Hematopoietic multipotent progenitor cell treated with erythropoietin and hydrocortisone succinate and interleukin-3 and kit ligand, for 17 days (in vitro differentiated cells): ENCODE measurements at places on chromosomes 2 and 18.

DNA sequence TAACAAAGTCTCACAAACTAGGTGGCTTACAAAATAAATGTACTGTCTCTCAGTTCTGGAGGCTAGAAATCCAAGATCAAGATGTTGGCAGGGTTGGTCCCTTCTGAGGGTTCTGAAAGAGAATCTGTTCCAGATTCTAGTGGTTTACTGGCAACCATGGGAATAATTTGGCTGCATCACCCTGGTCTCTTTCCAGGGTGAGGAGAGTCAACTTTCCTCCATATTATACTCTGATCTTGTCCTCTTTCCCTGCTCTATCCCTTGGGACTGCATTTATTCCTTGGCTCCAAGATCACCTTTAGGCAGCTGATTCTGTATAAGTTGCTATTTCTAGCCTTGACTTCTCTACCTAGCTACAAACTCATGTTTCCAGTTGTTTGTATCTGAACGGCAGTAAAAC lies 35.2 kb downstream of the SLC40A1 start:
- no peak for DNase-seq

DNA sequence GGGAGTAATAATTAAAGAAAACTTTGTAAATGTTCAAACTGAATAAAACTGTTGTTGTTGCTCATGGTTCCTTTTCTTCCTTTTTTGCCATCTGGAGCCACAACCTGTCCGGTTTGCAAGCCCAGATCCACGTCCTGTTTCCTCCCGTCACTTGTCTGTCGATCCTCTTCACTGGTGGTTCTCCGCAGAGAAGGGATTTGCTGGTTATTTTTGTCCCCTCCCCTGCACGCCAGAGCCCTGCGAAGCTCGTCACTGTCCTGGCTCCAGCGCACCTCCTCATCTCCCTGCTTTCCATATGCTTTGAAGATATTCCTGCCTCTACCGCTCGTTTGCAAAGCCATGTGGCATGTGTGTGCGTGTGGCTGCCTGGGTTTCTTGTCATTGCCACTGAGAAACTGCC lies 461.4 kb downstream of the RNF144A start:
- DNase-seq, result no peak

GRCh38 chr18:33596178-33596854 lies 18.3 kb downstream of the ASXL3 start:
- no peak for DNase-seq

DNA sequence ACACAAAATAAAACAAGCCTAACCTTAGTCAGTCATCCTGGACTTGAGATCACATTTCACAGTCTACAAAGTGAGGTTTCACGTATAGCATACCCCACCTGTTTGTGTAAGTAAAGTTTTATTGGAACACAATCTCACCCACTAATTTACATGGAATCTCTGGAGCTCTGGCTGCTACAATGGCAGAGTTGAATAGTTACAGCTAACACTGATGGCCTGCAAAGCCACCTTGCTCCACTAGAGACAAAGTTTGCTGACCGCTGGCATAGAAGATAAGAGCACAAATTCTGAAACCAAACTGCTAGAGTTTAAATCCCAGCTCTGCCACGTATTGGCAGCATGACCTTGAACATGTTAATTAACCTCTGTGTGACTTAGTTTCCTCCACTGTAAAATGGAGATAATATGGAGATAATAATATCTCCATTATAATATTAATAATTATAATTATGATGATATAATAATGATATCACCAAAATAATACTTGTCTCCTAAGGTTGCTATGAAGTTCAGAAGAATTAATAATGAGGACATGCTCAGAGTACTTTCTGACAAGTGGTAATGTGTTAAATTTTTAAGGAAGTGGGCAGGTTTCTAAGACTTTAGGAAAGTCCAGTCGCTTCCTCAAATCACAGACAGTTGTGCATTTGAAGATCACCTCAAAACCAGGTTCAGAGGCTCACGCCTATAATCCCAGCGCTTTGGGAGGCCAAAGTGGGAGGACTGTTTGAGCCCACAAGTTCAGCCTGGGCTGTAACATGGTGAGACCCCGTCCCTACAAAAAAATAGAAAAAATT lies 204.6 kb downstream of the SH3RF3 start:
- no peak for DNase-seq

GRCh38 chr2:145277922-145278321 lies 758.0 kb upstream of the ZEB2 start:
- no peak for DNase-seq

DNA sequence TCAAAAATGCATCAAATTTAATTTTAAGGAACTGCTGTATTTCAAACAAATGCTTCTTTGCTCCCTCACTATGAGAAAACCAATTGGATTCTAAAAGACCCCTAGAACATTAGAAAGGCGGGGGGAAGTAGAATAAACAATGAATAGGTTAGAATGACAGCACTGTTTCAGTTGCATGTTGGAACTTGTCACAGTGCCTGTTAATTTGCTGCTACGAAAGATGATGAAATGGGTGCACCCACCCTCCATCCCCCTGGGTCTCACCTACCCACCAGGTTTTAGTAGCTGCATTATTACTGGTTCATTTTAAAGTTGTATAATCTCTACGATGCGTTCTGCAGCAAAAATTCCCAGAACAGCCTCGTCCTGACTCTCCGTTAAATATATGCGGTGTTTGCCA lies 193.0 kb upstream of the COPS8 start:
- no peak for DNase-seq

DNA sequence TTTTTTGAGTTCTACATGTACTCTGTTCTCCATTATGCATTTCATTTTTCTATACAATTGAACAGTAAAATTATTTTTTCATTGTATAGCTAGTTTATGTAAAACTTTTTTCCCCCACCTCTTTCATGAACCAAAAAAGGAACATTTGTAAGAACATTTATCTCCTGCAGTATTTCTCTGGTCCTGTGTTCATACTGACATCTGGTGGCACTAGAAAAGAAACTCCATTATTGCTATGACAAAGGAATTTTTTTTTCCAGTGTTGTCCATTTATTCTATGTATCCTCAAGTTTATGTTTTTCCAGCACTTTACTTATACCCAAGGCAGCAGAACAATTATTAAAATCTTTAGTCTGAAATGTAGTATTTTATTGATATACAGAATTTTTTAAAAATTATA lies 27.4 kb upstream of the CHAC2 start:
- DNase-seq, result peak; percentile 60

GRCh38 chr2:239870276-239870675 lies 154.9 kb downstream of the NDUFA10 start:
- DNase-seq, result no peak

GRCh38 chr18:32576296-32576916 lies 105.7 kb upstream of the GAREM1 start:
- no peak for DNase-seq

GRCh38 chr18:23887493-23887892 lies 127.1 kb upstream of the TTC39C start:
- DNase-seq, result no peak

- no peak for DNase-seq
Observed at GRCh38 chr2:209581040-209581439, 157.2 kb downstream of the MAP2 start.

GRCh38 chr2:150191349-150191748 lies 296.1 kb downstream of the RND3 start:
- no peak for DNase-seq

DNA sequence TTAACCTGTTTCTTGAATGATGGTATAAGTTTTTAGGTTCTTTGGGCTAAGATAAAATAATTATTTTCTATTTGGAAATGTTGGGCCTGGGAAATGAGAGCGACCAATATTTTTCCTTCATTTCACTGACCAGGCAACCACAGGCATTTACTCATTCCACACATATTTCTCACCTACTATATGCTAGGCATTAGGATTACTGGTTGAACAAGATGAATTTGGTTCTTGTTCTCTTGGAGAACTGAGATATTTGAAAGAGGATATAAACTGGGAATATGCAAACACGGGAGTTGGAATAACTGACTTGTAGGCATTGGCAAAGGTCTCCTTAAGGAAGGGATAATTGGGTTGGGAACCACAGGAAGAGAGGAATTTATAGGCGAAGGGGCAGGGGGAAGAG lies 3.9 kb upstream of the MYL1 start:
- no peak for DNase-seq

DNA sequence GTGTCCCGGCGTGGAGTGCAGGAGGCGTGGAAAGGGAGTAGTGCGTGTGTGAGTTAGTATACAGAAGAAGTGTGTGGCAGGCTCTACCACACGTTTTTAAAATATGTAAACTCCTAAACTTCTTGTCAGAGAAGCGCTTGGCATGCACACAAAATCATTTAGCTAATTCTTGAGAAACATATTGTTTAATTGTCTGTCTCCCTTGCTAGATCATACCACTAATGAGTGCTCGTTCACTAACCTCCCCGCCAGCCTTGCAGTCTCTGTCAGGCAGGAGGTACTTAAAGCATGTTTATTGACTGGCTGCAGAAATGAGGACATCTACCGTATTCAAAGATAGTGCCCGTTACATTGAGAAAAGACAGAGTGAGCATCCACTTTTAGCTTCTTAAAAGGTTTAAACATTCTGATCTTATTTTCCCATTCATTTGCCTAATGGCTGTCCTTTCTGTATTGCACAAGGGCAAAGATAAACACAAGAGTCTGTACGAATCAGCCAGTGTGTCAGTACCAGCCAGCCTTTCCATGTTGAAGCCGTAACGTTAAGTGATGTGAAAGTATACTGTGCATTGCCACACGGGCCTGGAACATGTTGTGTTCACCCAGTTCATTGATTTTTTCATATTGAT lies 41.4 kb downstream of the TRAPPC12 start:
- no peak for DNase-seq

- DNase-seq, result no peak
Observed at GRCh38 chr2:27115519-27115918, 3.4 kb downstream of the CGREF1 start.

- no peak for DNase-seq
Observed at GRCh38 chr18:43159086-43159770, 43.7 kb upstream of the RIT2 start.

GRCh38 chr2:136012315-136012714 lies 26.9 kb upstream of the DARS1 start:
- DNase-seq, result no peak

GRCh38 chr2:925309-925708 lies 25.3 kb upstream of the SNTG2 start:
- DNase-seq, result no peak

DNA sequence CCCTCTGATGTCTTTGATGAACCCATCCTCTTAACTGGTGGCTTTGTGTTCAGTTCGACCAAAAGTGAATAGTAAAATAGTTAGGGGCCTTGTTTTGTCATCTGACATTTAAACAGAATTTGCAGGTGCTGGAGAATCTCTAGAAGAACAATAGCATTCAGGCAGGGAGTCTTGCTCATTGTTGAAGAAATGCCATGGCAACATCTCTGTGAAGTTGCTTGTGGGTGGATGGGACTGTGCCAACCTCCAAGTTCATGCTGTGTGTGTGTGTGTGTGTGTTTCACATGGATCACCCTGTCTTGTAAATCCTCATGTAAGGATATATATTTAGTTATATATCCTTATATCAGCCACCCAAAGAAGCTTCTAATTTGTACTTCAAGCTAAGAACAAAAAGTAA lies 66.7 kb downstream of the SKA1 start:
- DNase-seq, result no peak

DNA sequence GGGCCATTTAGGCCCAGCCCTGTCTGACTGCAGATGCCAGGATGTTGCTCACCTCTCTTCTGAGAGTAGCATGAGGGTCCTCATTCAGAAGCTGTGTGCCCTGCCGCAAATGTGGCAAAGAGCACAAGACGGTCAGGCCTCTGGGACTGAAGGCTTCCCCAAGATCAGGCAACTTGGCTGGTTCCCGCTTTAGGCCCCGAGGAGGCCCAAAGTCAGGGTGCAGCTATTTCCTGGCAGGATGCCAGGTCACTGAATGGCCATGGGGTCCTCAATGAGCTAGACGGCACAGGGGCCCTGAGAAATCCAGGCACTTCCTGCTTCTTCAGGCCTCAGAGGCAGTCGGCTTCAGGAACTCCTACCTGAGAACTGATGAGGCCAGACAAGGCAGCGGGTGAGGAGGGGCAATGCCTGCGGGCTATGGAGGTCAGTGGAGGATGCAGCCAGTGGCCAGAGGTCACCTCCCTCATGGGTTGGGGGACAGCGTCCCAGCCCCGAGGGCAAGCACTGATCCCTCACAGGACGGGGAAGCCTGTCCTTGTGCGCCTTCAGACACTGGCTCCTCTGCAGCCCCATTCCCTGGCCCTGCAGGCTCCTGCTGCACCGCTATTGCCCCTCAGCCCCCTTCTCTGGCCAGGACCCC lies 44.9 kb downstream of the LMAN2L start:
- DNase-seq, result no peak

DNA sequence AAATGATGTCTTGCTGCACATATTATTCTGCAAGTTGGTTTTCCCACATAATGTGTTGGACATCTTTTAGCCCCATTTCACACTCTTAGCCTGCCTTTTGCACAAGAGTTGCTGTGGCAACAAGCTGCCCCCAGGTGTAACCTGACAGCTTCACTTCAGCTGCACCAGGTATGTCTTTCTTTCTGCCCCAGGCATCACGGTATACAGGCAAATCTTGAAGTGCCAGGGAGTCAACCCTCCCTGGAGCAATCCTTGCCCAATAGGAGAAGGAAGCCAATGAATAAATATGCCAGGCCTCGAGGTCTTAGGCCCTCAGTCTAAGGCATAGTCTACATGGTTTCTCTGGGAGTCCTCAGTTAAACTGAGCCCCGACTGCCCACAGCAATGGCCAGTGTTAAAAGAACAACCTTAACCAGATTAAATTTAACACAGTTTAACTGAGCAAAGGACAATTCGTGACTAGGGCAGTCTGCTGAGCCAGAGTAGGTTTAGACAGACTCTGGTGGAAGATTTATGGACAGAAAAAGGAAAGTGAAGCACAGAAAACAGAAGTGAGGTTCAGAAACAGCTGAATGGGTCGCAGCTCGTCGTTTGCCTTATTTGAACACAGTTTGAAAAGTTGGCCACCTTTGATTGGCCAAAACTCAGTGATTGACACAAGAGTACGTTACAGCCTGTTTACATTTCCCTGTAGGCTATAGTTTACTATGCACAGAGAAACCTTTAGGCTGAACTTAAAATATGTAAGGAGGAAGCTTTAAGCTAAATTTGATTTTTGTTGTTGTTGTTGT lies 32.0 kb upstream of the C1QL2 start:
- no peak for DNase-seq

DNA sequence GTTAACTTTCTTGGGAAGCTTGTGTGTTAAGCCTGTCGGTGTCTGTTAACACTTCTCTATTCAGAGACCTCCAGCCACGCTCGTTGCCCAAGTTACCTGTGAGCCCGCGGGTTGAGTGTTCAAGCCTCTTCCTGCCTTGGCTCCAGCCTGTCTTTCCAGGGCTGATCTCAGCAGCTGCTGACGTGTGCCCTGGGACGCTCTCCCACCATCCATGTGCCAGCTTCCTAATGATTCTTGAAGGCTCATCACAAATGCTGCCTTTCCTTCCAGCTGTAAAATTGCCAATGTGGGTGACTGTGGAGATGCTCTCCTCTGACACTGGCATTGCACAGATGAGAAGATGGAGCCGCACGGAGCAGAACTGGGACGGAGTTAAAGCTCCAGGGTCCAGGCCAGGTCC lies 6.1 kb downstream of the RNF144A start:
- no peak for DNase-seq
